ENCODE measurements at places on chromosomes 3 and 15. TPM values are rescaled to one million over a fixed set of nuclear protein-coding genes. Genes with fewer than 3 reads are reported as not detected.
A peak's percentile ranks its signal among the peaks of the same experiment; 100 is the strongest.

The SLC25A20 gene
- total RNA-seq = 7.5 TPM

The ANKRD63 gene
- not detected for total RNA-seq

The GPR176 gene
- 35.4 TPM for total RNA-seq

The FETUB gene
- 0.36 TPM for total RNA-seq

The SLC9C1 gene
- total RNA-seq = not detected

The ZNF717 gene
- 3.8 TPM for total RNA-seq

The ZNF860 gene
- 0.29 TPM for total RNA-seq

The CIP2A gene
- 72.9 TPM for total RNA-seq

The APBA2 gene
- total RNA-seq = 36.5 TPM

DNA sequence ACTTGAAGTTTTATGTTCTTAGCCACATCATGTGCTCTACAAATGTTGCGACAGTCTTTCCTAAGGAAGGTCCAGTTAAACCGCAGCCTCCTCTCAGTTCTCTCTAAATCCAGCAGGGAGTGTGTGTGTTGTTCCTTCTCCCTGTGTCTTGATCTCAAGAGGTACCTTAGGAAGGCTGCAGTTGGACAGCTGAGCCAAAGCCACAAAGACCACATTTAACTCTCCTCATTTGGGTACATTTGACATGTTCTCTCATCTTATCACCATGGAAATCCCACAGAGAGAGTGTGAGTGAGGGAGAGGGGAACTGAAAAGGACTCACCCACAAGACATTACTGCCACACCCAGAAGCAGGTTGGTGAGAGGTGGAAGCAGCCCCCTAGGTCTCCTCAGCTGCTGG is 79.5 kb downstream of the CD200R1L start:
- DNase-seq = no peak

DNA sequence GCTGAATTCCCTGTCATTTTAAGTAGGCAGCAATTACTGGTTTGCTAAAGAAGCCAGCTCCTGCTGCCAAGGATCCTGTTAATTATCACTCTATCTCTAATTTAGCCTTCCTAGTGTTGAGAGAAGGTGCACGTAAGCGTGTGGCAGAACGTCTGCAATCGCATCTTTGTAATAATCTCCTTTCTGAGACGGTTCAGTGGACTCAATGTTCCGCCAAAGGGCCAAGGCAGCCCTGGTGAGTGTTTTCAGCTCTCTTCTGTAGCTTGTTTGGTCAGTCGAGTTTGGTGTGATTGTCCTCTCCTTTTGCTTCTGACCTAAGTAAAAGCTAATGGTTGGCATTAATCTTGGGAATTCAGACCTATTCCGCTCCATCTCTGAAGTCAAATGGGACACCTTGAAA is 24.2 kb downstream of the MITF start:
- no peak for DNase-seq

DNA sequence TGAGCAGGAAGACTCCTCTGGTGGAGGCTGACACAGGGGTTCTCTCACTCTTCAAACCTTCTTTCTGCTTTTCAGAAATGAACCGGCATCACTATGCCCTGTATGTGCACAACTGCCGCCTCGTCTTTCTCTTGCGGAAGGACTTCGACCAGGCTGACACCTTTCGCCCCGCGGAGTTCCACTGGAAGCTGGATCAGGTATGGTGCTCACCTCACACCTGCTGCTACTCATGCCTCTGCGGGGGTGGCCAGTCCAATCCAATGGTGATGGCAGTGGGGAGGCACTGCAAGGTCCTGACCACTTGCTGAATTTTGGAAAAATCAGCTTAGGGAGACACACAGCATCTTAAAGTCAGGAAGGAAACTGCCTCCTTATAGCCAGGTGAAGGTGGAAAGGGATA is 211.3 kb upstream of the TRIM42 start:
- DNase-seq = no peak

GRCh38 chr3:13352621-13353131 is 67.4 kb downstream of the NUP210 start:
- DNase-seq = no peak

GRCh38 chr15:27683121-27683520 is 416.0 kb downstream of the OCA2 start:
- no peak for DNase-seq

GRCh38 chr3:35651426-35651825 is 12.1 kb downstream of the ARPP21 start:
- no peak for DNase-seq

DNA sequence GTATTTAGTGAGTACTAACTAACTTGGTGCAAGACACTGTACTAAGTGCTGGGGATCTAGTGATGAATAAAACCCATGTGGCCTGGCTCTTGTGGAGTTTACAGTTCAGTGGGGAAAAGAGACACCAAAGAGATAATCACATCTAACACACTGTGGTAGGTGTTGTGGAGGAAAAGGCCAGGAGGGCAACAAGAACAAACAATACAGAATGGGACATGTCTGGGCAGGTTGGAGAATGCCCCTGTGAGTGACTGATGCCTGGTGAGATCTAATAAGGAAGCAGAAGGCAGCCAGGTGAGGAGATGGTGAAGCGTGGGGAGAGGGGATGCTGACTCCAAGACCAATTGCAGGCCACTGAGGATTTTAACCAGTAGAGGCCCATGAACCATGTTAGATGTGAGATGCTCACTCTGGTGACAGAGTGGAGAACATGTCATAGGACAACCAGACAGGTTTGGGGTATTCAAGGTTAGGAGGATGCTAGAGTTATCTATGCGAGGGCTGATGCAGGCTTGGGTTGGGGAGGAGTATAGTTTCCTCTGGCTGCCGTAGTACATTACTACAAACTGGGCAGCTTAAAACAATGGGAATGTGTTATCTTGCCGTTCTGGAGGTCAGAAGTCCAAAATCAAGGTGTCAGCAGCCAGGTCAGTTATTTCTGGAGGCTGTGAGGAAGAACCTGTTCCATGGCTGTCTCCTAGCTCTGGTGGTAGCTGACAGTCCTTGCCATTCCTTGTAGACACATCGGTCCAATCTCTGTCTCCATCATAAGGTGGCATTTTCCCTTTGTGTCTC is 81.4 kb downstream of the ARNT2 start:
- no peak for DNase-seq

GRCh38 chr3:18238746-18239331 is 186.3 kb downstream of the SATB1 start:
- no peak for DNase-seq

GRCh38 chr3:105610473-105610872 is 243.8 kb downstream of the ALCAM start:
- DNase-seq = no peak

GRCh38 chr15:99473981-99474906 is 91.5 kb upstream of the MEF2A start:
- DNase-seq = no peak

GRCh38 chr3:171389491-171389890 is 70.7 kb downstream of the TNIK start:
- no peak for DNase-seq

- no peak for DNase-seq
These were observed 27.2 kb downstream of the ABI3BP start for GRCh38 chr3:100966049-100966491.

DNA sequence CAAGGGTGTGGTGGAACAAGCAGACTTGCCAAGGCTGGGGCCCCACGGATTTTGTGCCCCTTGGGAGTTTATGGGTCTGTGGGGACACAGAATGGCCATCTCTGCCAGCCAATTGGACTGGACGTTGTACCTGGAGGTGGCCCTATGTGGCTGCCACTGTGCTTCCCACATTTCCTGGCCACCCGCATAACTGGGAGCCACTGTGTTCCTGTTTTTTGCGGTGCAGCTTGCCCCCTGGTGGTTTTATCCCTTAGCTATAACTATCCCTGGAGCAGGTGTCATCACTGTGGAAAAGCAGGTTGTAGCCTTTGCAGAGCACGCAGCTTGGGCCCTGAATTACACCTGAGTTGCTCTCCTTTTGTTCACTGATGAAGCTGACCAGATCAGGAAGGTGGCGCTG is 306.3 kb downstream of the ZPLD1 start:
- DNase-seq = no peak

DNA sequence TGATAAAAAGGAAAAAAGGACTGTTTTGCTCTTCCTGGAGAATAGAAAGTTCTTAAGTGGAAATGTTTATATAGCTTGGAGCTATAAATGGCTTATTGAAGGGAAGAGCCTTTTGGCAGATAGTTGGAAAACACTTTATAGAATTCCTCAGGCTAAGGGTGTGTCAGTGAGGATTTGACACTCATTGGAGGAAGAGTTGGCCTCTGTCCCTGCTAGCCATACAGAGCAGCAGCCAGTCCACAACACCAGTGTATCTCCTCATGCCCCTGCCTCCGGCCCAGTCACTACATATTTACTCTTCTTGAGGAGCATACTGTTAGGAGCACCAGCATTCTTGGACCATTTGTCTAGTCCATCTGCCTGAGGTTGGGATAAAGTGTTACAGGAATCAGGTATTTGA is 36.2 kb downstream of the KLHL18 start:
- DNase-seq = no peak

- DNase-seq = no peak
These were observed 299.4 kb upstream of the RORA start for GRCh38 chr15:61528581-61528910.

GRCh38 chr3:52896613-52897012 is 735 bp downstream of the STIMATE start:
- no peak for DNase-seq

DNA sequence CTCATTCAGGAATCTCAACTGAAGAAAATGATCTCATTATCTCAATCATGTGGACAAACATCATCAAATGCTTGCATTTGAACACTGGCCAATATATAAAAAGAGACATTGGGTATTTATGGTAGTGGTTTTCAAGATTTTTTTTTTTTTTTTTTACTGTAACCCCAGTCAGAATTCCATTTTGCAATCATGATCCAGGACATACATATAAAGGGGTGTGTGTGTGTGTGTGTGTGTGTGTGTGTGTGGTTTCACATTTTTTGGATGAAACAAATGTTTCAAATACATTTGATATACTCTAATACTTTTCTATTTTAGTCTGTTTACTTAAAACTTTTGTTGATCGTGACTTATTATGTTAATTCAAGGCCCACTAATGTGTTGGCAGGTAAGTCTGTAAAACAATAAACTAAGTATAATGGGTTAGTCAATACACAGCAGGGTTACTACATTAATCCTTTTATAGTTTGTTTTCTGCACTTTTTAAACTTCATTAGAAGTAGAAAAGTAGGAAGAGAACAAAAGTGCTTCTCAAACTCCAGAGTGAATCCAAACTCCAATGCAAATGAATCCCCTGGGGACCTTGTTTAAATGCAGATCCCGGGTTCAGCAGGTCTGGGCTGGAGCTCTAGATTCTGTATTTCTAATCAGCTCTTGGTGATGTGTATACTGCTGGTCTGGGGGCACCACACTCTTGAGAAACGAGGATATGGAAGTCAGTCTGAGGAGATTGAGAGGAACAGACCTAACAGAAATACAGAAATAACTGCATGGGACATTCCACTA is 17.6 kb downstream of the THRB start:
- DNase-seq = no peak

GRCh38 chr3:122602011-122602710 is 24.7 kb downstream of the PARP15 start:
- DNase-seq = no peak

- DNase-seq = no peak
These were observed 139.1 kb downstream of the TLE3 start for GRCh38 chr15:69958496-69959084.

GRCh38 chr15:66387163-66388042 is 691 bp downstream of the MAP2K1 start:
- no peak for DNase-seq

- peak; percentile 19 for DNase-seq
These were observed 315.3 kb upstream of the UBE2E2 start for GRCh38 chr3:22887664-22888291.

GRCh38 chr3:197736010-197736490 is 654 bp downstream of the RUBCN start:
- DNase-seq = no peak

DNA sequence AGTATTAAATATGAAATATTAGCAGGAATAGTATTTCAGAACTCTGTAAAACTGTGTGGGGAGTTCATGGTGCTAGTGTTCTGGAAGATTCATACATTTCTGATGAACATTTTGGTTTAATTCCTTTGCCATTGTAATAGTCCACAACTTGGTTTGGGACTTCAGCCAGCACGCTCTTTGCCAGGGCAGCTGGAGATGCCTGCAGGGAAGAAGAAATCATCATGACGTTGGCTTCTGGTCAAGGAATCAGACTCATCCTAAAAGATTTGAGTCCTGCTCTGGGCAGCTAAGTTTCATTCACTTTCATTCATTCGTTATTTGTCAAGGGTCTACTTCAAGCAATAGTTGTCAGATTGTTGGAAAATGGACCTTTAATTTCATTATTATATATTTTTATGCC is 32.4 kb upstream of the MRPL3 start:
- DNase-seq = no peak

DNA sequence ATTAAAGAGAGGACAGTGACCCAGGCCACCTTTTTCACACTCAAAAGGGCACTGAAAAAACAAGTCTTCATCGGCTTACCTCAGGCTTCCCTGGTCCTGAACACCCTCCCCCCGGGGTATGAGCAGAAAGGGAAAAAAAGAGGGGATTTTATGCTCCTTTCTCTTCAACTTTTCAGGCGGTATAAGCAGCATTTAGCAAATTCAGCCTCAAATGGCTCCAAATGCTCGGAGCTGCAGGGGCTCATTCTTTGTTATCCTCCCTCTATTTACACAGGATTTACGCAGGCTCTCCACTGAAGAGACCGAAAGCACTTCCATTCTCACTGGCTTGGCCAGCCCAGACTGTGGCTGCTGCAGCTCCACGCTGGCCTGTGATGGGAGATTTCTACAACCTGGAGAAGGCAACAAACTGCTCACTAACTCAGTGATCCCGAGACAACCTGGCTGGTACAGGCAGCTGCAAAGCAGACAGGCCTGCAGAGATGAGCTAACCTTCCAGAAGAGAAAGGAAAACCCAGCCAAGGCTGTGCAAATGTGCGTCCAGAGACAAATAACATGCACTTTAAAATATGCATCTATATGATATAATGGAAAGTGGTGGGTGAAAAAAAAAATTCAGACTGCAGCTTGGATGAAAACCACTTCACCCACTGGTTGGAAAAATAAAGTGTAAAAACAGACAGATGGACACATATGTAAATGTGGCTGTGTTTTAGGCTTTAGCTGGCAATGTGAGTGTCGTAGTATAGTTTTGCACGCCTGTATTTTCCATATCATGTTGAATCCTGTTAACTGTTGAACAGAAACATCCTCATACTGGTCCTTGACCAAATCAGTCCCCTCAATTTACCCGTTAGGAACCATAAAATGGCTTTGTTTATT is 54.2 kb downstream of the MEIS2 start:
- no peak for DNase-seq

GRCh38 chr3:131432441-131432840 is 50.9 kb downstream of the NUDT16 start:
- DNase-seq = no peak

DNA sequence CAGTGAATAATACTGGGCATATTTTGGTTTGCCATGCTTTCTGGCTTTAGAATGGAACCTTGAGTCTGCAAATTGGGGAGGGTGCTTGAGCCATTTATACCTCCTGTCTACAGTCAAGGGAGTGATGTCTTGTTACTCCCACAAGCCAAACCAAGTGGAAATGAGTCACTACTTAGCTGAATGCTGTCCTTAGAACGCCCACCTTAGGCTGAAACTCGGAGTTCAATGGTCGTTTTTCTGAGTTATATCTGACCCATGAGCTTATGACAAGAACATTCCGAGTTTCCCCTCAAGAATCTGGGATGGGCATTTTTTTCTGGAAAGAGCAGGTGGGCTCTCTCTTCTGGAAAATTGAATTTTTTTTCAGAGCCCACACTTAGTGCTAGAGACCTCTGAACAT is 17.4 kb upstream of the CLDN18 start:
- DNase-seq = no peak
